ENCODE measurements at places on chromosomes 7 and 10.

- DNase-seq: no peak
Observed at GRCh38 chr10:6674291-6674690, 94.2 kb upstream of the PRKCQ start.

- DNase-seq: no peak
Observed at GRCh38 chr10:1200866-1201807, 145.0 kb downstream of the WDR37 start.

DNA sequence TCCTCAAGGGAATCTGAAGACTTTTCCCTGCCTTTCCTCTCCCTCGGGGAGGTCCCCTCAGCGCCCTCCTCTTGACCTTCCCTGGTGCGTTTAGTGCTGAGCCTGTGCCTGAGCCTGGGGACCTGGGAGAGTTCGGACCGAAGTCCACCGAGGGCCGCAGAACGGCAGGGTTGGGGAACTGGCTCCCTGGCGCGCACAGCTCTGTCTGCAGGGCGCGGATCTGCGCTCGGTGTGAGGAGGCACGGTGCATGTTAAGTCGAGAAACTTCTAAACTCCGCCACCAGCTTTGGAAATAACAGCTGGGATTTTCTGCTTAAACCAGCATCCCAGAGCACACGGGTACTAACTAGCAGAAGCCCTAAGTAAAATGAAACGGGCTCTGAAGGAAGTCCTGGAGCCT lies 44.2 kb upstream of the SLC29A4 start:
- DNase-seq: no peak

DNA sequence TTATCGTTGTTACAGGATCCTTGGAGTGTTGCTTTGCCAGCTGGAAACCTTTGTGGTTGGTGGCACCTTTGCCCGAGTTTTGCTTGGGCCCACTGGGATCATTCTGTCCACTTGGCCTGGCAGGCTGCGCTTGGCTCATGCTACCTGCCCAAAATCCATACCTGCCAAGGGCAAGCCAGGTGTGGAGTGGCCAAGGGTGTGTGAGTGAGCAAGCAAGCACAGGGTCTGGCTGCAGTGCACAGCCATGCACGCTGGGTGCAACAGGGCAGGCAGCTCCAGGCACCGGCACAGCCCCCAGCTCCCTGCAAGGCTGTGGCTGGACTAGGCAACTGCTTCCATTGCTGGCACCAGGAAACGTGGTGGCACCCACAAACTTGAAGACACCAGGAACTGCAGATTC lies 421.8 kb downstream of the ARL4A start:
- no peak for DNase-seq

GRCh38 chr7:26995666-26996065 lies 100.1 kb downstream of the HOXA1 start:
- DNase-seq: no peak

DNA sequence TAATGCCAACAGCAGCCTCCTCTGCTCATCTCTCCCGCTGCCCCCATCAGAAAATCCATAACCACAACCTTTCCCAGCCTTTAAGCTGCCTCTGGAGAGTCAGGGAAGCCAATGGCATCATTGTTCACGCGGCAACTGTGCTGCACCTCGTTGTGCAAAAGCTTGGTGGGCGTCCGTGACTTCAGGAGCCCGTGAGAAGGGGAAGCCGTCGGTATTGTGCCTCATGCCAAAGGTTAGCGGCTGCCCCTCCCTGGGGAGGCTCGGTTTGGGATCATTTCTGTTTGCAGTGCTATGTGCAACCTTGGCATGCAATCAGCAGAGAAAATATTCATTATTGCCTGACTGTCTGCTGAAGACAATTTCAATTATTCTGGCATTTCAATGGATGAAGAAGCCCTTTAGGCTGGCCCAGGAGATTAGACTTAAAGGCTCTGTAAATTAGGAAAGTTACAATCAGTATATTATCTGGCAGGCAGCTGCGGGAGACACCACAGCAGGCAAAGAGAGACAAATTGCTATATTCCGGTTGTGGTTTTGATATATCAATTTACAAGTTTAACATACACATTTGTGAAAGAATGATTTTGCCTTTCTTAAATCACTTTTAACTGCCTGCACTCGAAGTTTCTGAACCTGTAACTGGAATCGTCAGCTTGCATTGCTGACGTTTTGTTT lies 244.5 kb downstream of the GATA3 start:
- DNase-seq: no peak

- DNase-seq: no peak
Observed at GRCh38 chr10:11120711-11121110, 103.0 kb downstream of the CELF2 start.

DNA sequence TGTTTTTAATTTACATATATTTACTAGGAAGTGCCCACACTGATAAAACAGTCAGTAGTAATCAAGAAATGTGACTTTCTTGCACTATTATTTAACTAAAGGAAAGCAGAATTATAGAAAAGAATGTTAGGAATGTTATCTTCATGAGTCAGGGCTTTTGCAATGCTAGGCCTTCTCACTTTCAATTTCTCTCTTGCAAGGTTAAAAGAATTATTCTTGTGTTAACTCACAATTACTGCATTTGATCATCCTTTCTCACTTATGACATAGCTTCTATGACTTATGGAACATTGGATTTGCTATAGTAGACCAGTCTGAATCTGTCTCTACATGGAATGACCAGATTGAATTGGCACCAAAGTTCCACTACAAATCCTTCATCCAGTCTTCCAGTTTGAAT lies 192.4 kb downstream of the SDK1 start:
- no peak for DNase-seq

GRCh38 chr10:1548596-1548995 lies 188.7 kb downstream of the ADARB2 start:
- DNase-seq: no peak

DNA sequence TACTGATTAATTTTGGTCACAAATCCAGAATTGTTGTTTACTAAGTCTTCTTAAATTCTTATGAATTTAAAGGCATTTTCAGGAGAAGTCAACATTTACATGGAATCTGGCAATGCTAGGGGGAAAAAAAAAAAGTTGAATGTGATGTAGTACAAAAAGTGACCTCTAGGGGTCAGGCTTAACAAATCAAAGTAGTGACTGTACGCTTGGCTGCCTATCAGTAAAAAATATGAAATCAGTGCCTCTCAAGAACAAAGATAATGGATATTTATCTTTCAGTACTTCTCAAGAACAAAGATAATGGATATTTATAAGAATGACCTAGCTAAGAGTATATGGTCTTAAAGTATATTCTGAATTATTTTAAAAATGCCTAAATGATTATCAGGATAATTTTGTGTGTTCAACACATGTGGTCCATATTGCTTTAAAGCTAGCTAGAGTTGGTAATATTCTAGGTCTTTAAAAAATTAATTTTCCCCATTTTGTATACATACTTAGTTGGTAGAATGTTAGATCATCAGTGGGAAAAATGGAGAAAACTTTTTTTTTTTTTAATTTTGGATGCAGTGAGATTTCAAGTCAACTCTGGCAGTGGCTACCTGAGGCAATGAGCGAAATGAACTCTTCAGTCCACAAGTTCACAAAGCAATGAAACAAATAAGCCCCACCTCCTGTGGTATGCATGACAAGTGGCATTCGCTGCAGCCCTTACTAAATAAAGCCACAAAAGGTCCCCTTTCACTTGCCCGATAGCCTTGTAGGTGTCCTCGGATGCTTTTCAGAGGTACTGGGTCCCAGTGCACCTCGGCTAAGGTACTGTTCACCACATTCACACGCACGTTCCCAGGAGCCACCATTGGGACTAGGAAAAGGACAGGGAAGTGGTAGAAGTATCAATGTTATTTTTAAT lies 51.2 kb upstream of the LAMB4 start:
- no peak for DNase-seq

- no peak for DNase-seq
Observed at GRCh38 chr7:17948526-17949238, 8.4 kb upstream of the SNX13 start.

- no peak for DNase-seq
Observed at GRCh38 chr10:99172950-99173349, 62.7 kb downstream of the HPSE2 start.

DNA sequence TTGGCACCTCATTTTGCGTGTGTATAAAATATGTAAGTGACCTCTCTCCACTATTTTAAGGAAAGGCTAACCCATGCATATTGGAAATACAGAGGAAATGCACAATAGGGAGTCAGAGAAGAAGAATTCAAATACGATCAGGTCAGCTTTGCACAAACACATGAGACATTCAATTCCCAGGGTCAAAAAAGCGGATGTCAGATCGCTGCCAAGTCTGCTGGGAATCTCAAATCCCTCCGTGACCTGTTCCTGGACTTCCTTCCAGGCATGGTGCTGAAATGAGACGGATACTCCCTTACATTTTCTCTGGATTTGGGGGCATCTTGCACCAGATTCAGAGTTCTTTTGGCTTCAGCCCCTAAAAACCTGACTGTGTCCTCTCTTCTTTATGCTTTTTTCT lies 91.9 kb upstream of the PRKCQ start:
- DNase-seq: no peak

DNA sequence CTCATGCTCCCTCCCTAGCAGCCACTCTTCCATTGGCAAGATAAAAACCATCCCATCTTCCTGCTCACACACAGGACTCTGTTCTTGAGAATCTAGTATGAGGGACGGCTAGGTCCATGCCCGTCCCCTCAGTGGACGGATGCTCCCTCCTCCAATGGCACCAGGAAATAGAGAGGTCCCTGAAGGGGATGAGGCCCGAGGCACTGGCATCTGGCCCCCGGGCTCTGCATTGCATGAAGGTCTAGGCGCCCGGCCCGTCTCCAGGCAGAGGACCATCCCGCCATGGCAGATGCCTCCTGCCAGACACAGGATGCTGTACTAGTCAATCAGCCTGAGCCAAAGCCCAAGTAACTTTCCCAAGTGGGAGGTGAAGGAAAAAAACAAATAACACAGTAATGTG lies 15.0 kb downstream of the PRKAG2 start:
- DNase-seq: no peak

DNA sequence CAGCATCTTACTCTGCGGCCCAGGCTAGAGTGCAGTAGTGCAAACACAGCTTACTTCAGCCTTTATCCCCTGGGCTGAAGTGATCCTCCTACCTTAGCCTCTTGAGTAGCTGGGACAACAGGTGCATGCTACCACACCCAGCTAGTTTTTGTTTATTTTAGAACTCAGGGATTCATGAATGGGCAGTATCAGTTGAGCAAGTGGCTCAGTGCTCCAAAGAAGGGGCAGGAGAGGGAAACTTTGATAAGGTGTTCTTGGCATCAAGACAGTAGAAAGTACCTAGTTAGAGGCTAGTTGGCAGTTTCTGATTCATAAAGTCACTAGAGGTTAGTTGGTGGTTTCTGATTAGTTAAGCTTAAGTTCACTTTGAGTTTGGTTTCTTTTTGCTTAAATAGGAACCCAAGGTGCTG lies 18.4 kb downstream of the TRIM24 start:
- no peak for DNase-seq

GRCh38 chr10:25441270-25441669 lies 266.5 kb downstream of the GPR158 start:
- no peak for DNase-seq

DNA sequence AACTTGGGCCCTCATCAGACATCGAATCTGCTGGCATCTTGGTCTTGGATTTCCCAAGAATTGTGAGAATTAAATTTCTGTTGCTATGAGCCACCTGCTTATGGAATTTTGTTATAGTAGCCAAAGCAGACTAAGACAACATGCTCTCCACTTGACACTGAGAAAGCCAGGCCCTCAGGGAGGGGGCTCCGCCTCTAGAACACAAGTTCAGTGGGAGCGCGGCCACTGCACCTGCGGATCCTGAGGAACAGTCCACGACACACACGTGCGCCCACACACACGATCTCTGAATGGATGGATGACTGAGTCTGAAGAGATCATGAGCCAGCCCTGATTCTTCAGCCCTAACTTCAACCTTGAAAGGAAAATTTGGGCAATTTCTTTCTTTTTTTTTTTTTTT lies 73.7 kb downstream of the CTBP2 start:
- DNase-seq: no peak

DNA sequence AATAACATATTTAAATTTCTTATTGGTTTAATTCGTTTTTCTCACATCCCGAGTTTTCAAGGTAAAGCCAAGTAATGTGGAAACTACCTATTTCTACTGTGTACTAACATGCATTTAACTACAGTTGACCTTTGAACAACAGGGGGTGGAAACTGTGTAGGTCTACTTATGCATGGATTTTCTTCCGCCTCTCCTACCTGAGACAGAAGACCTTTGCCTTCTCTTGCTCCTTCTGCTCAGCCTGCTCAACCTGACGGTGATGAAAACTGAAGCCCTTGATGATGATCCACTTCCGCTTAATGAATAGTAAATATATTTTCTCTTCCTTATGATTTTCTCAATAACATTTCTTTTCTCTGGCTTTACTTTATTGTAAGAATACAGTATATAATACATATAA lies 18.5 kb downstream of the MEOX2 start:
- no peak for DNase-seq

- DNase-seq: no peak
Observed at GRCh38 chr10:78932054-78932386, 136.7 kb upstream of the ZMIZ1 start.

- no peak for DNase-seq
Observed at GRCh38 chr7:120876922-120877321, 19.0 kb upstream of the TSPAN12 start.

All from activated naive CD8-positive, alpha-beta T cell treated with anti-CD3 and anti-CD28 coated beads, Interleukin-2, amount 50 U/mL, for 16 hours (primary cell).